ENCODE measurements at places on chromosomes 5 and 9. TPM values are rescaled to one million over a fixed set of nuclear protein-coding genes. Genes with fewer than 3 reads are reported as not detected.

Gene PDE8B
- total RNA-seq: 1.1 TPM

Gene CCDC192
- total RNA-seq: 0.63 TPM

- H3K27me3 ChIP-seq: no peaks in the 10 kb centered on the region
- DNase-seq: no peak
- no peaks in the 10 kb centered on the region for H3K36me3 ChIP-seq
- H3K27ac ChIP-seq: no peak overlapping the region
Observed at GRCh38 chr9:129999141-129999510, 43.9 kb downstream of the FNBP1 start.

Gene DIPK1B
- total RNA-seq: 35.3 TPM

All from H1 (cell line).